ENCODE measurements at places on chromosomes 3 and 15.

DNA sequence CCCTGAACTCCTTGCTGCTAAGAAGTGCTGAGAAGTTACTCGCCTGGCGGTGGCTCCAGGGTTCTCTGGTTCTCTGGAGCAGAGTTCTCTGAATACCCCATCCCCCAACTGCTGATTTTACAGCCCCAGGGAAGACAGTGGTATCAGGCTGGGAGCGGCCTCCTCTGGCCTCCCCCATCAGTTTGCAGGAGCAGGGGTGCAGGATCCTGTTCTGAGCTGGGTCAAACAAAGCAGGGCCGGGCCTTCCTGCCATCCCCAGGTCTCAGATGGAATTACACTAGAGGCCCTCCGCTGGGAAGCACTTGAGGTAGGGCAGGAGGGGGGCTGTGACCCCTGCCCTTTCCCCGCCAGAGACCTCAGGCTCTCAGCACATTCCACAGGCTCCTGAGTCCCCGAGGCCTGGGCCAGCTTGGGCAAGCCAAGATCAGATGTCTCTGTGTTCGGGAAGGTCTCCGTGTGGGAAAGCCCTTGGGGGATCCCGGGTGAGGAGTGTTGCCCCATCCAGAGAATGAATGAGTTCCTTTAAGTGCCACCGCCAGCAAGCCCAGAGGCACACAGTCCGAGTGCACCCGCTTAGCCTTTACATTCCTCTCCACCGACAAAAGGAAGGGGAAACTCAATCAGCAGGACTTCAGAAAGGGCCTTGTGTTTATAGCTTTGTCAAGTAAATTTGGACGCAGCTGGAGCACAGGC, 149.9 kb downstream of the LRRK1 start:
- DNase-seq: no peak

DNA sequence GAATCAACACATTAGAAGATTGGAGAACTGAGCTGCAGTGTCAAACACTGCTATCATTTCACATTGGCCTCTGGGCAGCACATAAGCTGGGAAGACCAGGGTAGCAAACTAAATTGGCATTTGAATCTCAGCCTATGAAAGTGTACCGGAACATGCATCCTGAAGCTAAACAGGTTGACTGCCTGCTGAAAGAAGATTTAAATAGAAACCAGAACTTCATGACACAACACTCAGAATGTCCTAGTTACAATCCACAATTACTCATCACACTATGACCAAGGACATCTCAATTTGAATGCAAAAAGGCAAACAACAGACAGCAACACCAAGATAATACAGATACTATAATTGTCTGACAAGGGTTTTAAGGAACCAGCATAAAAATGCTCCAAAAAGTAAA, 26.2 kb downstream of the TM2D3 start:
- DNase-seq: no peak

DNA sequence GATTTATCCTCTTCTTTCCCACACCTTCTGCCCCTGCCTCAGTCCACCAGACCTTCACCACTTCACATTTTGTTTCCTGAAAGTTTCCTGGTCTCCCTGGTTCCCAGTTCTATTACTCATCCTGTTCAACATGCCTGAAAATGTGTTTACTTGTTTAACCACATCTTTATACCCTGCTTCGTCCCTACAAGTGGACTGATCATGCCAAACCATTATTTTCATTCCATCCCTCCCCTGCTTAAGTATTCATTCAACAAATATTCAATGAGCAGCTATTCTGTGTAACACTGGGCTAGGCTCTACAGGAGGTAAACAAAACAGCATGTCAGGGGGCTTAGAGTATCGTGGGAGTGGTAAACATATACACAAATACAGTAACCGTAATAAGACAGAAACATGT, 5.5 kb downstream of the MYO5A start:
- DNase-seq: no peak

DNA sequence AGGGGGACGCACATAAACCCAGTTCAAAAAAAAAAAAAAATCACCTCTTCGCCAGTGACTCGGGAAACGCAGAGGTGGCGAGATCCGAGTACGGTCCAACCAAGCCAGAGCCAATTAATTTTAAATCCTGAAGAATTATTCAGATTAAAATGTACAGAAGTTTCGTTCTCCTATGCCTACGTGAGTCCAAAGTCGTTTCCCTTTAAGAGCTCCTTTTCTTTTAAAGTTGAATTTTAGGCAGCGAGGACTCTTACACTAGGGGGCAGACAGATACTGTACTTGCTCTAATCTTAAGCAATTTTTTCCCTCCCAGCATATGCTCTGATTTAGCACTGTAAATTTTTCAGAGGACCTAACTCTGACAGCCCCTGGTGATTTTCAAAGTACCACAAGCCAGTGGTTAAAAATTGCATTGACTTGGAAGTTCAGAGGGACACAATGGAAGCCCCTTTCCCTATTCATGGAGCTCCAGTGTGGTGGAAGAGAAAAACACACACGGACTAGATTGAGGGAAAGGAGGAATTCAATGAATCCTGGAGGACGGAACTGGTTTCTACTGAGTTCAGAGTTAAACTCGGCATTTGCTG, 3.3 kb upstream of the NR2F2 start:
- no peak for DNase-seq

DNA sequence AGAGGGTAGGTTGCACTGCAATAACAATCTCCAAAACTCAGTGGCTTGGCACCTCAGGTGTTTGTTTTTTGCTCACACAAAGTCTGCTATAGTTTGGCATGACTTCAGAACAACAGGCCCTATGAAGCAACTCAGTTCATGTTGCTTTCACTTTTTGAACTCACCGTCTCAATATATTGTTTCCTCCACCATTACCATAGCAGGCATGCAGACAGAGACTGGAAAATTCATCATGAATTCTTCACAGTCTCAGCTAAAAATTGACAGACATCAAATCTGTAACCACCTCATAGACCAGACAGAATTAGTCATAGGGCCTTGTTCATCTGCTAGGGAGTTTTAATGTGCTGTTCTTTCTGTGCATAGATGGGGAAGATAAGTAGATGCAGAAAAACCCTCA, 161.4 kb upstream of the POU1F1 start:
- DNase-seq: no peak

- no peak for DNase-seq
Observed at GRCh38 chr3:108110934-108111333, 20.1 kb upstream of the CD47 start.

DNA sequence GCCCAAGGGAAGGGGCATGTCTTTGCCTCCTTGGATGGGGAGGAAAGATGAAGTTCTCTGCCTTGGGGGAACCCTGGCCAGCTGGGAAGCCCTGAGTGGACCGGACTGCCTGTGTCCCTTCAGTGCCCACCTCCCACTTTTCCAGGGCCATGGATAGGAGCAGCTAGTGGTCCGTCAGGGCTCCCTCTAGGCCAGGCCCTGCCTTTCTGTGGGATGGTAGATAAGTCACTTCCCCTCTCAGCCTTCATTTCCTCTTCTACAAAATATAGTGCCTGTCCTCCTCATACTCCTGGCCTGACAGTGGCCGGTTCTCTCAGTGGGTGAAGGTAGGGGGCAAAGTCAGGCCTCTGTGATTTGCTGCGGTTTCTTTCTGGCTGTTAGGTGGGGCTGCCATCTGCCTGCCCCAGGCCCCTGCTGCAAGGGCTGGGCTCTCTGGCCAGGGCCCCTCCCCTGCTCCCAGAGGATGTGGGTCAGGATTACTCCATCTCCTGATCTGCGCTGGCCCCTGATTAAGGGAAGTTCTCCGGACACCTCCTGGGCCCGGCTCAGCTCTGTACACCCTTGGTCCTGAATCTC, 1.4 kb downstream of the PLEKHO2 start:
- no peak for DNase-seq

- no peak for DNase-seq
Observed at GRCh38 chr3:11556851-11557644, 86.7 kb downstream of the VGLL4 start.

DNA sequence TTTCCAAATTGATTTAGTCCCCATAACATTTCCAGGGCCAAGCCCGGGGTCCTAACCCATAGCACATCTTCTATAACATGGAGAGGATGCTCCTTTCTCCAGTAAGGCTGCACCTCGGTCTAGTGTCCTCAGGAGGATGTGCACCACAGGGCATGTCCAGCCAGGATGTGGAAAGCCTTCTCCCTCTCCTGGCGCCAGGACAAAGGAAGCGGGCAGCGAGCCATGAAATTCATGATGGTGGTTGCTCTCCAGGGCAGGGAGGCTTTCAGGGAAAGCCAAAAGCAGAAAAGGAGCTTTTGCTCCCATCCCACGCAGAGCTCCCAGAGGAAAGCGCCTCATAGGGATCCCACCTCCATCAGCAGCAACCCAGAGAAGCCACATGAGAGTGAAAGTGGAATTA, 220.0 kb downstream of the ADAMTSL3 start:
- no peak for DNase-seq

DNA sequence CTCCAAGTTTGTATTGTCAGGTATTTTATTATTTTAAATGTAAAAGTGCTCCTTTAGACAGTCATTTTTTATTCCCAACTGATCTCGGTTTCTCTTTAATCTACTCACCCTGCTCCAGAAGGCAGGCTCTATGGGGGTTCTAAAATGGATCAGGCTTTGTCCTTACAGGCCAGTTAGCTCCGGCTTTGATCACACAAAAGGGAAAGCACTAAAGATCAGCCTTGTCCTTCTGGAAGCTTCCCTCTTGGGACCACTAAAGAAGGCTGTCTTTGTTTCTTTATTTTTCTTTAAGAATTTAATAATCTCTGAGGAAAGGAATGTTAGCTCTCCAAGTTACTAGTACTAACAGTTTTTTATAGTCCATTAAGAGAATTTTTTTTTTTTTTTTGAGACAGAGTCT, 560.5 kb upstream of the ZNF717 start:
- DNase-seq: no peak

DNA sequence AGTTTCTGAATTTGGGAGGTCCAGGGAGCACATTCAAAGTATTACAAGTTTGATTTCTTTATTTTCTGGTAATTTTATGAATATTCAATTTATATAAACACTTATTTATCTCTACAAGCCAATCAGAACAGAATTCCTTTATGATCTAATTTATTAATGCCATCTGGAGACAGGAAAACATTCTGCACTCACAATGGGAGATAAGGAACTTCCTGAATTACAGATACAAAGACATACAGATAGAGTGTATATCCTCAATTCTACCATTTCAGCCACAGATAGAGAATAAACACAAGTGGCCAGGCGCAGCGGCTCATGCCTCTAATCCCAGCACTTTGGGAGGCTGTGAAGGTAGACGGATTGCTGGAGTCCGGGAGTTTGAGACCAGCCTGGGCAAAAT, 86.0 kb downstream of the IQCH start:
- DNase-seq: no peak

DNA sequence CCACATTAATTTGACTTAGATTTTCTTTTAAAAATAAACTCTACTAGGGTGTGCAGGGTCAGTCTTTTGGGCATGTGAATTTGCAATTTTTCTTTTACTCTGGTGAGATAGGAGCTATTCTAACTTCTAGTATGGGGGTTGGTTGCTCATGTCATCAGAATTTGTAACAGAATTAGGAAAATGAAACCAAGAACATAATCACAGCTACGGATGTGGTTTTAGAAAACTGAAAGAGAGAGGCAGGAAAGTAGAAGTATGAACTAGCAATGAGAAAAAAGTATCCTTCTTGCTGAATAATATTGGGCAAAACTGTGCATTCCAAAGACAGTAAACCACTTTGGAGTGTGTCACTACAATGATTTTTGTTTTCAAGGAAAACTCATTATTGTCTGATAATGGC, 43.3 kb downstream of the ADPGK start:
- no peak for DNase-seq

GRCh38 chr3:137110392-137110996, 152.7 kb downstream of the IL20RB start:
- no peak for DNase-seq

GRCh38 chr3:40228792-40229350, 80.6 kb upstream of the EIF1B start:
- no peak for DNase-seq

DNA sequence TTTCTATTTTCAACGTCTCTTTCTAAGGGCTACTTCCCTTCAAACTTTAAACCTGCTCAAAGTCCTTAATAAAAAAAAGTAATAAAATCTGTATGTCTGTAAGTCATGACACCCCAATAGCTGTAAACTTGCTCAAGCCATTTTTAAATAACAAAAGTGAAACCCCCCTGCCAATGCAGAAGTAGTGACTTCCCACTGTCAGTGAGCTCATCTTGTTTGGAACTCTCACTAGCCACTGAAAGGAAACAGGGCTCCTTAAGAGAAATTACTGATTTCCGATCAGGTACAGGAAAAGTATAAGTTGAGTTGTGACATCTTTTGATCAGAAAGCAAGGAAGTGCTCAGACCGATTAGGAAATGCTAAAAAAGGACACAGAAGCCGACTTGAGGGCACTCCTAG, 27.6 kb upstream of the GPR171 start:
- DNase-seq: no peak

Data from stimulated activated CD4-positive, alpha-beta T cell treated with anti-CD3 and anti-CD28 coated beads, Interleukin-1b, Interleukin-23, amount 100 ng/mL, for 48 hours (primary cell).